ENCODE measurements at places on chromosomes 4 and X.

GRCh38 chr4:121219227-121219626 is 55.1 kb upstream of the TNIP3 start:
- DNase-seq = no peak

GRCh38 chr4:125519371-125520146 is 204.8 kb downstream of the FAT4 start:
- DNase-seq = no peak

- DNase-seq = no peak
Observed at GRCh38 chrX:82666355-82666754, 841.7 kb upstream of the POU3F4 start.

- DNase-seq = no peak
Observed at GRCh38 chrX:152632445-152633097, 5.1 kb upstream of the GABRQ start.

DNA sequence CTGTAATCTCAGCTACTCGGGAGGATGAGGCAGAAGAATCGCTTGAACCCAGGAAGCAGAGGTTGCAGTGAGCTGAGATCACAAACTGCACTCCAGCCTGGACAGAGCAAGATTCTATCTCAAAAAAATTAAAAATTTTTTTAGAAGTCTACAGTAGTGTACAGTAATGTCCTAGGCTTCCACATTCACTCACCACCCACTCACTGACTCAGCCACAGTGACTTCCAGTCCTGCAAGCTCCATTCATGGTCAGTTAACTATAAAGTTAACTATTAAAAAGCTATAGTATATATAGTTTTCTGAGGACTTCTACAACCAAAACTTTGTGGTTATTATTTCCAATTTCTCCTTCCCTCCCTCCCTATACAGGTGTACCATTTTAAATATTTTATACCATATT is 34.7 kb upstream of the NEUROG2 start:
- DNase-seq = no peak
